ENCODE measurements at places on chromosomes 5 and 9. TPM values are rescaled to one million over a fixed set of nuclear protein-coding genes. Genes with fewer than 3 reads are reported as not detected.

SUSD3 gene
- 3.8 TPM for polyA plus RNA-seq

- H3K36me3 ChIP-seq = no peaks in the 10 kb centered on the region
- no peak for DNase-seq
- H3K4me3 ChIP-seq = no peak overlapping the region
- no peaks in the 10 kb centered on the region for H3K4me1 ChIP-seq
- no peak overlapping the region for H3K27ac ChIP-seq
Measured at GRCh38 chr9:135329571-135330306, 149.8 kb upstream of the PPP1R26 start.

PCDHA12 gene
- polyA plus RNA-seq = not detected

LCNL1 gene
- polyA plus RNA-seq = 0.16 TPM

- no peak overlapping the region for H3K27ac ChIP-seq
- peak overlapping the region; percentile 46 for H3K4me3 ChIP-seq
- DNase-seq = no peak
- no peaks in the 10 kb centered on the region for H3K36me3 ChIP-seq
- H3K27me3 ChIP-seq = peaks cover 3% of the 10 kb centered on the region
Measured at GRCh38 chr9:129549684-129550083, 71.2 kb downstream of the C9orf50 start.

ITGA2 gene
- 9.8 TPM for polyA plus RNA-seq

DNA sequence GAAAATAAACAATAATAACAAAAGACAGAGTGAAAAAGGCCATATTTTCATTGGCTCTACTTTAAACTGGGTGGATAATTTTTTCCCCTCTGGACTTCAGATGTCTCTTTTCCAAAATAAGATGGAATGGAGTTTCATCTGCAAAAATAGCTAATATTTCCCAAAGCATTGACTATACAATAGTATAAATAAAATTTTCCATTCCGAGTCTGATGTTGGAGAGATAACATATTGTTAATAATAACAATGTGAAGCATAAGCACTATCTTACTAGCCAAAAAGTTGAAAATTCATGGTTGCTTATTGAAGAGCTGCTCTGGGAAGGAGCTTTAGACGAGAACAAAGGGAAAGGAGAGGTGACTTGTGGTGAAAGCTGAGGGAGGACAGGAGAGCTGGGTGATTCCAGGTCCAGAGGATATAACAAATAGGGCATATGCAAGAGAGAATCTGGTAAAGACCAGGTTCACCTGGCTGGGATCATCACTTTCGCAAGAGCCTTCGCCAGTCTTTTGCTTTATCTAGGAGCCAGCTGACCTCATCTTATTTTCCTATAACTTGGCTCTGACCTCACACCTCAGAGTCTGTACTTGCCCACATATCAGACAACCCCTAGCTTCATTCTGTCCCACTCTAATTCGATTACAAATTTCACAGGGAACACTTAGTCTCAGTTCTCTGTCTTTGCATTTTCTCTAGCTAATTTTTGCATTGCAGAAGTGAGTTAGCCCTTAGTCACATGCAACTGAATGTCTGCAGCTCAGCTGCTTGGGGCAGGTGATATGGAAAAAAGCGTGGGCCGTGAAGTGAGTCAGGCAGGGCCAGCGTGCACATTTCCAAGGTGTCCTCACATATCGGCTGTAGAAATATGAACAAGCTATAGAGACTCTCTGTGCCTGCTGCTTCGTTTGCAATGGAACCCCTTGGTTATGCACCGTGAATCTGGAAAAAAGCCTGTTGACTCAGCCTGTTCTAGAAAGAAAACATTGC, 7.6 kb upstream of the ZNF474 start:
- DNase-seq = no peak
- no peak overlapping the region for H3K4me3 ChIP-seq
- H3K27ac ChIP-seq = no peak overlapping the region
- no peaks in the 10 kb centered on the region for H3K27me3 ChIP-seq
- H3K36me3 ChIP-seq = no peaks in the 10 kb centered on the region

DNA sequence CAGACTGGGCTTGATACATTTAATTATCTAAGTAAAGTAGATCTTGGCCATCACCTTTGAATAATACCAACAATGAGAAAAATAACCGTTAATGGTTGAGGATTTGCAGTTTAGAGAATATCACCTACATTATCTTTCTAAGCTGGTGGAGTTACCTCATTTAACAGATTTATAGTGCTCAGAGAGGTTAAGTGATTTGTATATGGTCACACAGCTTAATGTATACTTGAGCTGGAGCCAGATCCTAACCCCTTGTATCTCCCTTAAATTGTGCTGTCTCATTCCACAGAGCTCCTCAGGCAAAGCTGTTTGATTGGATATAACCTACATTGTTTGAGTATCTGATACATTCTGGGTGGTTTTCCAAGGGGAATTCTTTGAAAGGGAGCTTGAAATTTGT, 57.8 kb downstream of the INSYN2B start:
- H3K4me3 ChIP-seq = no peak overlapping the region
- no peaks in the 10 kb centered on the region for H3K36me3 ChIP-seq
- H3K27me3 ChIP-seq = no peaks in the 10 kb centered on the region
- no peak overlapping the region for H3K27ac ChIP-seq

GRCh38 chr5:150143350-150144245, 12.0 kb downstream of the PDGFRB start:
- peaks cover 66% of the 10 kb centered on the region for H3K4me1 ChIP-seq
- H3K27me3 ChIP-seq = no peaks in the 10 kb centered on the region
- H3K27ac ChIP-seq = peak overlapping the region; percentile 63

DNA sequence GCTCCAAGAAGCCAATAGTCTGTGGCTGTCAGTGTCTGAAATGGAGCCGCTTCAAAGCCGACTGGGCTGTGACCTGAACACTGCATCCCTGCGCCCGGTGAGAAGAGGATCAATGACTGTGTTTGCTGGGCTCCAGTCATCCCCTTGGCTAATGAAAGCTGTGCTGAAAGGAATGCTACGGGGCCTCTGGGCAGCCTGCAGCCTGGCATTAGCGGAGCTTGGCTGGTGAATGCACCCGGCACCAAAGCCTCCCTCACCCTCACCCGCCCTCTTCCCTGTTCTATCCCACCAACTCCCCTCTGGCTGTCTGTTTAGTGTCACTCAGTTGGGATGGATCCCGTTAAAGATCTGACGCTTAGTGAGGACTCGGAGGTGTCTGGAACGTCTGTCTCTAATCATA, 355.3 kb downstream of the BNC2 start:
- peak overlapping the region; percentile 0 for H3K27ac ChIP-seq
- H3K36me3 ChIP-seq = no peaks in the 10 kb centered on the region
- no peak for DNase-seq
- no peak overlapping the region for H3K4me3 ChIP-seq

- no peaks in the 10 kb centered on the region for H3K36me3 ChIP-seq
- DNase-seq = no peak
- no peaks in the 10 kb centered on the region for H3K27me3 ChIP-seq
Measured at GRCh38 chr9:131273856-131274673, 2.2 kb downstream of the FAM78A start.

GRCh38 chr9:113454914-113455761, 8.4 kb upstream of the RGS3 start:
- no peak overlapping the region for H3K4me3 ChIP-seq
- H3K27me3 ChIP-seq = no peaks in the 10 kb centered on the region
- DNase-seq = peak; percentile 88
- H3K27ac ChIP-seq = peak overlapping the region; percentile 46

GRCh38 chr9:6214903-6215302, 704 bp upstream of the IL33 start:
- H3K4me3 ChIP-seq = no peak overlapping the region
- no peaks in the 10 kb centered on the region for H3K27me3 ChIP-seq
- H3K4me1 ChIP-seq = no peaks in the 10 kb centered on the region
- no peak for DNase-seq
- H3K36me3 ChIP-seq = no peaks in the 10 kb centered on the region

- no peak overlapping the region for H3K27ac ChIP-seq
- H3K27me3 ChIP-seq = no peaks in the 10 kb centered on the region
- no peaks in the 10 kb centered on the region for H3K4me1 ChIP-seq
Measured at GRCh38 chr5:60332244-60333004, 367.5 kb downstream of the DEPDC1B start.

GPR150 gene
- polyA plus RNA-seq = not detected

- H3K36me3 ChIP-seq = no peaks in the 10 kb centered on the region
- no peak overlapping the region for H3K27ac ChIP-seq
- no peak for DNase-seq
Measured at GRCh38 chr9:117596678-117597077, 107.5 kb upstream of the TLR4 start.

DNA sequence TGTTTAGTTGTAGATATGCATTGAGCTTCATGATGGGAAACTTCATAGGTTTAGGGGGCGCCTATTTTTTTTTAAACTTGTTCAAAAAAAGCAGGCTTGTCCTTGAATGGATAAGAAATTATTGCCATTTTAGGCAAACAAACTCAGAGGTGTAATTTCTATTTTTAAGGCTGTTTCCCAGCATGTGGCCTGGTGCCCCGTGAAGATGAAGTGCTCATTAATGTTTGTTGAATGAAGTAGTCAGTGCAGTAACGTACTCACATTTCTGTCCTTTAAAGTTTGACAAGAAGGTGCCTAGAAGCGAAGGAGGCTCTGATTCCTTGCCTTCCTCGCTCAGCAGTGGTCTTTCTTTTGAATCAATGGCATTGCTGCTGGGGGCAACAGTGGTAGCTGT, 54.3 kb downstream of the ZNF618 start:
- no peak overlapping the region for H3K4me3 ChIP-seq
- H3K27me3 ChIP-seq = no peaks in the 10 kb centered on the region
- DNase-seq = no peak
- no peaks in the 10 kb centered on the region for H3K36me3 ChIP-seq

DNA sequence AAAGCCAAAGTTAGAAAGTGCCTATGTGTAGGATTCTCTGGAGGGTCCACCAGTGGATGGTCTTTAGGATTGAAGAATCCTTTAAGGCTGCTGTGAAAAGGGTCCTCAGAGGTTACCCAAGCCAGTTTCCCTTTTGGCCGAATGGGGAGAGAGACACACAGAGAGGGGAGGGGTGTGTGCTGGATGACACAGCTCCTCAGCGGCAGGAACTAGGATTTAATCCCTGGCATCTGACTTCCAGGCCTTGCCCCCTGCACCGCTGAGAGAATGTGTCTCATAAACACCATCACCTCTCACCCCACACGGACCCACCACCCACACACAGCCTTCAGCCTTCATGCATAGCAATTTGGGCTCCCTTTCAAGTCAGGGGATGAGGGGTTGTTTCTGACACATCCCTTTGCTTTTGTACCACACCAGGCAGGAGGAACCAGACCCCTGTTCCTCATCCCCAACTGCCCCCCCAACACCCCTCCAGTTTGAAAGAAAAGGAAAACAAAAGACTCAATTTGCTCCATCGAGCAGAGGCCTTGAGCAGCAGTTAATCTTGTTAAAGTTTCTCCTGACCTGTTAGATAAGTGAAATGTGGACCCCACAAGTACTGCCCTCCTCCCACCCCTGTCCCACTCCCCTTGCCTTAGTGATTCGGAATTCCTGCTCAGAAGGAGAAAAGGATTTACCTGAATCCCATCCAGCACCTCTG, 4.0 kb downstream of the PAPPA start:
- peaks cover 51% of the 10 kb centered on the region for H3K27me3 ChIP-seq
- H3K27ac ChIP-seq = no peak overlapping the region
- peaks cover 13% of the 10 kb centered on the region for H3K4me1 ChIP-seq
- H3K36me3 ChIP-seq = no peaks in the 10 kb centered on the region
- no peak overlapping the region for H3K4me3 ChIP-seq
- no peak for DNase-seq

- no peaks in the 10 kb centered on the region for H3K36me3 ChIP-seq
- no peaks in the 10 kb centered on the region for H3K27me3 ChIP-seq
- no peak for DNase-seq
- peaks cover 39% of the 10 kb centered on the region for H3K4me1 ChIP-seq
- no peak overlapping the region for H3K27ac ChIP-seq
Measured at GRCh38 chr5:1010641-1011046, 2.0 kb downstream of the NKD2 start.

CDH12 gene
- polyA plus RNA-seq = not detected

GRCh38 chr5:137441476-137441875, 57.6 kb downstream of the SPOCK1 start:
- H3K4me1 ChIP-seq = no peaks in the 10 kb centered on the region
- H3K27ac ChIP-seq = no peak overlapping the region
- no peak overlapping the region for H3K4me3 ChIP-seq
- DNase-seq = no peak

DNA sequence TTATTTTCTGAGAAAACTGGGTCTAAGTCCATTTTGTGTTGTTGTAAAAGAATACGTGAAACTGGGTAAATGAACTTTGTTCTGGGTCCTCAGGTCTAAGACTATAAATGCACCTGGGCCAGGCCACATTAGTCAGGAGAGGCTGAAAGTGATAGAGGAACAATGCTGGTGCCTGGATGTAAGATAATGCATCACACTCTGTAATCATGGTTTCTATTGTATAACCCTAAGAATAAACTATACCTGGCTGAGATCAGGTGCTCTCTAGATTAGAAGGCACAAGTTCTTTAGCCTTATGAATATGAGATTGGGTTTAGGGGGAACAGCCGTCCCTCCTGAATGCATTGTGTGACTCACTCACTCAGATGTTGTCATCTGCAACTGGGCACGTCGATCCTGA, 675.5 kb downstream of the HTR1A start:
- H3K36me3 ChIP-seq = no peaks in the 10 kb centered on the region
- H3K27me3 ChIP-seq = no peaks in the 10 kb centered on the region
- H3K27ac ChIP-seq = no peak overlapping the region
- DNase-seq = peak; percentile 88

ABO gene
- 44.1 TPM for polyA plus RNA-seq

GRCh38 chr9:36323926-36324325, 65.7 kb upstream of the GNE start:
- no peak for DNase-seq
- H3K36me3 ChIP-seq = no peaks in the 10 kb centered on the region
- peaks cover 20% of the 10 kb centered on the region for H3K4me1 ChIP-seq

FOXD1 gene
- 0.04 TPM for polyA plus RNA-seq

DNA sequence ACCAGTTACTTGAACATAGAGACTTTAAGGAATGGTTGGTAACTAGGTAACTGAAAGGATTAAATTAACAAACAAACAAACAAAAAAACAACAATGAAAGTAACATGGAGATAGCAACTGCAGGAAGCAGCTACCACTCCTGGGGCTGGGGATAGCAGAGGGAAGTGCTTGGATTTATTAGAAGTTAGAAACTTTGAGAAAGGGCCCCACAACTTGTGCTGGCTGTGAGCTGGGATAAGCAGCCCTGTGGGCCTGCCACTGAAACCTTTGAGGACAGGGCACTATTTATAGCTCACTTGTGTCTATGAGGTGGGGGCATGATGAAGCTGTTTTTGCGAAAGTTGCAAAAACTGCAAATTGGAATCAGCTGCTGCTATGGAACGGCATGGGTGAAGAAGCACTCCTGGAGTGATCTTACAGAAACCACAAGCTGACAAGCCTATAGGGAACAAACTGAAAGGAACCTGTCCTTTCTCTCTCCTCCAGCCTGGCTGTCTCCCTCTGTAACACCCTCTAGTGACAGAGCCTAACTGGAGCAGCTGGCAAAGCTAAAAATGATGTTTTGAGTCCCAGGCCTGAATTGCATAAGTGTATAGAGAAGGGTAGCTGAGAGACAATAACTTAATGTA, 91.4 kb upstream of the RANBP6 start:
- no peaks in the 10 kb centered on the region for H3K4me1 ChIP-seq
- DNase-seq = peak; percentile 22
- no peaks in the 10 kb centered on the region for H3K27me3 ChIP-seq
- H3K4me3 ChIP-seq = no peak overlapping the region

Data from small intestine (tissue), 16 donors.